ENCODE measurements at places on chromosomes 3 and 15.
A peak's percentile ranks its signal among the peaks of the same experiment; 100 is the strongest.

GRCh38 chr3:133629146-133629545 is 32.6 kb downstream of the TOPBP1 start:
- DNase-seq: no peak

DNA sequence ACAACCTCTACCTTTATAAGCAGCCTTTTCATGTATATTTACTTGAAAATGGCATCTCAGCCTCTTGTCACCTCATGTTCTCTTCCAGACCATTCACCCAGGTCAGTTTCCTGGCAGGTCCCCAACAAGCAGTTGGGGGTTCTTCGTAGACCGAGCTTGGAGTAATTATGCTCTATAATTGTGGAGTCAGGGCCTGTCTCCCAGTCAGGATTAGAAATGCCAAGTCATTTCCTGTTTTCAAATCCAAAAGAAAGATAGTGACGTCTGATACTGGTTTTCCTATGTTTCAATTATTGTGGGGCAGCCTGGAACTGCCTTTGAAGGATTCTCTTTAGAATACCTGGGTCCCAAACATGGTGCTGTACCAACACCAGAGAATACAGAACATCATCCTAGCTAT is 430.6 kb downstream of the MECOM start:
- DNase-seq: no peak

DNA sequence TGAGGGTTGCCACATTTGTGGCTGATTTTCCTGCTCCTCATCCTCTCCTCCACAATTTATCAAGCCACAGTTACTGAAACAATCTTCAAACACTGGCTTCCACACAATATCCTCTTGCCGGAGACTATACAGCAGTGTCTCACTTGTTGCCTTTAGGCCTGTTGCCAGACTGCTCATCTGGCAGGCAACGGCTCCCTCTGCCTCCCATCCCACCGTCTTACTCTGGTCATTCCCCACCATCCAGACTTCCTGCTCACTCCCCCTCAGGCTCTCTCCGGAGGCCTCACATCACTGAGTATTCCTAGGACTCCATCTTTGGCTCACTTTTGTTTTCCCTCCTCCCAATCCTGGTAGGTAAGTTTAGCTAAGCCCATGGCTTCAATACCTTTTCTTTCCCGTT is 301.9 kb downstream of the IL20RB start:
- no peak for DNase-seq

GRCh38 chr3:126373682-126374601 is 16.7 kb upstream of the KLF15 start:
- DNase-seq: no peak

GRCh38 chr3:48684480-48685143 is 1.1 kb downstream of the NCKIPSD start:
- no peak for DNase-seq

- DNase-seq: no peak
Observed at GRCh38 chr3:60313951-60314461, 937.2 kb downstream of the FHIT start.

DNA sequence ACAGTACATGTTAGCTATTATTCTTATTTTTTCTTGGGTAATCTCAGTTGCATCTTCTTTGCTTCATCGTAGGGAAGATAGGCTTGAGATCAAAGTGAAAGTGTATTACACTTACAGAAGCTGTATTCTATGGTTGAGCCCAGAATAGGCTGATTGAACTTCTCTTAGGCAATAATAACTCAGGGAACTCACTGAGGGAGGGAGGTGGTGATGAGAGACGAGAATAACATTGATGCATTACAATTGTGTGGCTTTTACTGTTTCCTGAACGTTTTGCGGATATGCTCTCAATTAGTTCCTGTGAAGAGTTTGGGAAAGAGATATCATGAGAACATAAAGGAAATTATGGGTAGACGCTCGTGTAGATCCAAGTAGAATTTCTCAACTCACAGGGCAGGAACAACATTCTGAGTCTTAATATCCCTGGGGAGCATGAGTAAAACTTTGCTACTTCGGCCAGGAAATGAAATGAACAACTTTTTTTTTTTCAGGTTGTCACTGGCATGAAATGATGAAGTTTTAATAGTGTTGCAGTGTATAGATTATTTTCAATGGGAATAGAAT is 302.2 kb downstream of the TUSC7 start:
- no peak for DNase-seq

DNA sequence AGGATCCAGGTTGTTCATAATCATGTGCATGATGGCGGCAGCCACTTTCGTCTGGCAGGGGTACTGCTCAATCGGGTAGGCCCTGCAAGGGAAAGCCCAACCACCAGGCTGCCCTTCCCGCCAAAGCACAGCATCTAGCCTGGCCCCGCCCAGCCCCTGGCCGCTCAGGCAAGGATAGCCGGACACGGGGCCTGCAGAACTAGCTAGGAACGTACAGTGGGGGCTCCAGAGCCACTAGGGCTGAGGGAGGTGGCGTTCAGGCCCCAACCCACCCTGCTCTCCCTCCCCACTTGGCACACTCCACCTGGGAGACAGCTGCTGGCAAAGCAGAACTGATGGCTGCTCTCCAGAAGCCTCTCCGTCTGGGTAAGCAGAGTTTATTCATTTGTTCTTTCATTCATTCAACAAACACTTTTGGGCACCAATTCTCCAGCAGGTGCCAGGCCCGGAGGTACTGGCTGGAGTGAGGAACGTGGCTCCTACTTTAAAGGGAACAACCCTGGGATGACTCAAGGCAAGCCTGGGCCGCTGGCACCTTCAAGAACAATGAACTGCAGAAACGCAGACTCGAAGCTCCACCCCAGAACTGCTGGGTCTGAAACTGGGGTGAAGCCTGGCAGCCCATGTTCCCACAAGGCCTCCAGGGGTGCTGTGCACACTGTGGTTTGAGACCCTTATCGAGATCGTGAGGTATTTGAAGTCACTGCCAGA is 7.8 kb downstream of the UROC1 start:
- no peak for DNase-seq

- no peak for DNase-seq
Observed at GRCh38 chr15:24957691-24958090, 2.9 kb downstream of the SNRPN start.

- DNase-seq: no peak
Observed at GRCh38 chr3:76495216-76495615, 544.7 kb upstream of the ROBO2 start.

DNA sequence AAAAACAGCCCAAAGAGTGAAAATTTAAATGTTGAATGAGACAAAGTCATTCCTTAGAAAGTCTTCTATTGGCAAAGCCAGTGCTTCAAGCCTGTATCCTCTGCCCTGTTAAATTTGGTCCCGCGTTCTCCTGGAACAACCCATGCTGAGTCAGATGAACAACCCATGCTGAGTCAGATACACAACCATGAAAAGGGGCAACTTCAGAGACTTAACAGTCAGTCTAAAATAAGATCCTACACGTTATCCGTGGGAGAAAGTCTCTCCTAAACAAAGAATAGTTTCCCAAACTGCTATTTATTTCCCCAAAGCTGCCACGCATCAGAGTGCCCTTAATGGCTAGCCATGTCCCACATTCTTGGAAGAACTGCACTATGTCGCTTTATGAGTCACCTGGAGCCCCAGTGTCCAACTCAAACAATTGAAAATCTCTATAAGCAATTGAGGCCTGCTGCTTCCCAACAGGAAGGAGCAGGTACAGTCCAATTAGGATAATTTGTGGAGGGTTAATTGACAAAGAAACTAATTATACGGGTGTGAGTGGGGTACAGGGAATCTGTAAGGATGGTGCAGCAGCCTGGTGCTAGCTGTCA is 66.1 kb downstream of the WHAMM start:
- no peak for DNase-seq

GRCh38 chr3:17605032-17605431 is 137.4 kb downstream of the TBC1D5 start:
- DNase-seq: no peak

DNA sequence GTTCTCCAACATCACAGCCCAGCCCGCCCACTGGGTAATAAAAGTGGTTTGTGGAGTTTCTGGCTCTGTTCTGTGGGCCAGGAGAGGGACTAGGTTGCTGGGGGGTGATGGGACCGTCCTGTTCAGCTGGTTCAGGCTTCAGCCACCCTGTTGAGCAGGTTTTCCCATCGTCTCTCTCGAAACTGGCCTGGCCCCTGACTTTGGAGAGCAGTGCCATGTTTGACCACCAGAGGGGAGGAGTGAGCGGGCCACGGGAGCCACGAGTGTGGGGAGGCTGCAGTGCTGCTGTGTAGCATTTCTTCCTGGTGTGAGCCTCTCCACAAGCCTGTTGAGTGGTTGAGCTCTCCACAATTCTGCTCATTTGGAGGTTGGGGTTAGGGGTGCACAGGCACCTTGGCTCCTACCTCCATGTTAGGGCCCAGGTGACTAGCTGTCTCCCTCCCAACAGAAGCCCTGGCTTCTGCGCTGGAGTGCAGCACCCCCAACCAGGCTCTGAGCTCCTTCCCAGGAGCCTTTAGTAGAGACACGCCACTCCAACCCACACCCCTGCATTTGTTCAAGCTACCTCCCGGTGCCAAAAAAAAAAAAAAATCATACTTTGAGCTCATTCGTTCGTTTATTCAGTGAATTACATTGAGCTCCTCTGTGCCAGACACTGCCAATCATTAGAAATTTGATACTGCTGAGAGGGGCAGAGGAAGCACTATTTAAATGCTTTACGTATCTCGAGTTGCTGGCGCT is 13.9 kb downstream of the SPINT1 start:
- DNase-seq: peak; percentile 80

DNA sequence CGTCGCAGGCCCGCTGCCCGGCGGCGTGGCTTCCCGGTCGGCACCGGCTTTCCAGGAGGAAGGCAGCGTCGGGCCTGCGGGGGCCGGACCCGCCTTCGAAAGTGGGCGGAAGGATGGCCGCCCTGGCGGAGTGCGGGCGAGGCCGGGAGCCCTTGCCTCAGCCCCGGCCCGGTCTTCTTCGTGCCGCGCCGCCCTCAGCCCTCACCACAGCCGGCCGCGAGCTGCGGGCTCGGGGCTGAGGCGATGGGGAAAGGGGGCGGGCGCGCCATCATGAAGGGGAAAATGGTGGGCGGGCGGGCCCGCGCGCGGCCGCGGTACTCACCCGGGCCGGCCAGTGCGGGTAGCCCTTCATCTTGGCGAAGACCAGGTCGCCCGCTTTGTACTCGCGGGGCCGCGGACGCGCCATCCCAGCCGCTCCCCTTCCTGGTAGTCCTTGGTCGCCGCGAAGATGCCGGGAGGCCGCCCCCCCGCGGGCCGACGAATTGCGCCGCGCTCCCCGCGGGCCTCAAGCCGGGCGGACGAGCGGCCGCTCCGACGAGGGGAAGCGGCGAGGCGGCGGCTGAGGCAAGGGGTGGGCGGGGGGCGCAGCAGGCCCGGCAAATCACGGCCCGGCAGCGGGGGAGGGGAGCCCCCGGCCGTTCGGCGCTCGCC is 489 bp downstream of the HDGFL3 start:
- DNase-seq: peak; percentile 4

- no peak for DNase-seq
Observed at GRCh38 chr15:64444836-64445235, 15.5 kb upstream of the ZNF609 start.

- DNase-seq: no peak
Observed at GRCh38 chr3:100506355-100506754, 13.9 kb downstream of the TMEM45A start.

DNA sequence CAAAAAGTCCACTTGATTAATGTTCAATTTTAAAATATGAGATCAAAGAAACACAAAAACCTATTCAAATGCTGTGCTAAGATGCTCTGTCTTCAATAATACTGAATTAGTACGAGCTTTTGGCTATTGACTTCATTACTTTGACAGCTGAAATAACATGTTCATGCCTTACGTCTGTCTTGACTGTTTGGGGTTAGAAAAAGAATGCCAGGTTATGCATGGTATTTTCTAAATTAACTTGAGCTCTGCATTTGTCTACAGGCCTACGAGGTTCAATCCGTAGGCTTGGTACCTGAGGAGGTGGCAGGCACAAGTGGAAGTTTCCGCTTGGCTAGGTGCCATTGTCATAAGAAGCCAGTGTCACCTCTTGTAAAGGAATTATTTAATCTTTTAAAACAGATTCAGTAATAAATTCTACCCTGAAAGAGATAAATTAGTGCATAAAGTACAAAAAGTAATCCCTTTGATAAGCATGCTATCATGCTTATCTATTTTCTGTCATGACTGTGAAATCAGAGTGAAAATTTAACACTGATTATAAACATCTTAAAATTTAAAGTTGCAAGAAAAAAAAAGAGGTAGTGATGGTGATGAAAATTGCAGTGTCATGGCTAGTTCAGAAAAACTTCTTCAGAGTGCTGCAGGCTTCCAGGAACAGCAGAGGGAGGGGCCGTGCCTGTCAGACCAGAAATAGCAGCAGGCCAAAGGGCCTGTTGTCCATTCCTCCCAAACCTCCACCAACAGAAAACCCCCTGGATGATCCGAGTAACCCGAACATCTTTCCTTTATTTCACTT is 115.7 kb downstream of the ARRDC4 start:
- no peak for DNase-seq

- DNase-seq: no peak
Observed at GRCh38 chr3:53120336-53120735, 9.9 kb downstream of the RFT1 start.

DNA sequence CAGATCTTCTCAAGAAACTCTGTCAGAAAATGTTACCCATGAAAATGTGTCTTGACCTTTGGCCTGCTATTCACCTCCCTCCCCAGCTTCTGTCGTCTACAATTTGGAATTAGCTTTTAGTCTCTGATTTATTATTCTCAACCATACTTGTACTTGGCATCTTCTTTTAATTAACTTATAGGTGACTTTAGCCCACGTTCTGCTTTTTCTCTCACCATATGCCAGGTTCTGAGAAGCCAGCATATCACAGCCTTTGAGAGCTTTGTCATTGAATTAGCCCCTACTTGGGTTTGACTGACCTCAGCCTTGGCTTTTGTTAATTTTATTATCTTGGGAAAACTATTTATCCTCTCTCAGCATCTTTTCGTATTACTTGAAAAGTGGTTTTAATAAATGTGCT is 355.9 kb downstream of the OXSM start:
- no peak for DNase-seq

GRCh38 chr15:48367483-48367882 is 36.3 kb downstream of the DUT start:
- no peak for DNase-seq

- no peak for DNase-seq
Observed at GRCh38 chr15:68403161-68403941, 28.6 kb downstream of the ITGA11 start.

DNA sequence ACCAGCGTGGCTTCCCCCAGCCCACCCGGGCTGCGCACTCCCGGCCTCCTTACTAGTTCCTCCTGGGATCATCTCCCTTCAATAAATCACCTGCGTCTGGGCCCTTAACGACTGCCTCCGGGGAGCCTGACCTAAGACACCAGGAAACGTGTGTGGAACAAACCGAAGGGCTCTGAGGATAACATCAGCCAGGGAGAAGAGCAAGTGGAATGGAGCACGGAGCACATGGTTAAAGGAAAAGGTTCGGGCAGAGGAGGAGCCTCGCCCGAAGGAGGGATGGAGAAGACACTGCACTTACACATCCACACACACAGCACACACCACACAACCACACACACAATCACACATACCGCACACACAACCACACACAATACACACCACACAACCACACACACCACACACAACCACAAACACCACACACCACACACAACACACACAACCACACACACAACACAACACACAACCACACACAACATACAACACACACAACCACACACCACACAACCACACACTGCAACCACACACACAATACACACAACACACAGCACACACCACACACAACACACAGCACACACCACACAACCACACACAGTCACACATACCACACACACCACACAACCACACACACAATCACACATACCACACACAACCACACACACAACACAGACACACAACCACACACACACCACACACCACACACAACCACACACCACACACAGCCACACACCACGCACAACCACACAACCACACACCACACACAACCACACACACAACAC is 24.7 kb downstream of the CPN2 start:
- no peak for DNase-seq

- no peak for DNase-seq
Observed at GRCh38 chr15:41367418-41367817, 34.7 kb downstream of the NUSAP1 start.
